RPMI8226 (cell line): ENCODE measurements at places on chromosomes 1 and 21.

- DNase-seq = no peak
Measured at GRCh38 chr1:43711524-43712386, 4.4 kb downstream of the ST3GAL3 start.

- DNase-seq = peak; percentile 11
Measured at GRCh38 chr1:207876131-207876530, 34.8 kb downstream of the CD34 start.

GRCh38 chr1:231139125-231139649 is 22.7 kb upstream of the TRIM67 start:
- DNase-seq = no peak

GRCh38 chr1:4058706-4059105 is 158.6 kb upstream of the C1orf174 start:
- no peak for DNase-seq

DNA sequence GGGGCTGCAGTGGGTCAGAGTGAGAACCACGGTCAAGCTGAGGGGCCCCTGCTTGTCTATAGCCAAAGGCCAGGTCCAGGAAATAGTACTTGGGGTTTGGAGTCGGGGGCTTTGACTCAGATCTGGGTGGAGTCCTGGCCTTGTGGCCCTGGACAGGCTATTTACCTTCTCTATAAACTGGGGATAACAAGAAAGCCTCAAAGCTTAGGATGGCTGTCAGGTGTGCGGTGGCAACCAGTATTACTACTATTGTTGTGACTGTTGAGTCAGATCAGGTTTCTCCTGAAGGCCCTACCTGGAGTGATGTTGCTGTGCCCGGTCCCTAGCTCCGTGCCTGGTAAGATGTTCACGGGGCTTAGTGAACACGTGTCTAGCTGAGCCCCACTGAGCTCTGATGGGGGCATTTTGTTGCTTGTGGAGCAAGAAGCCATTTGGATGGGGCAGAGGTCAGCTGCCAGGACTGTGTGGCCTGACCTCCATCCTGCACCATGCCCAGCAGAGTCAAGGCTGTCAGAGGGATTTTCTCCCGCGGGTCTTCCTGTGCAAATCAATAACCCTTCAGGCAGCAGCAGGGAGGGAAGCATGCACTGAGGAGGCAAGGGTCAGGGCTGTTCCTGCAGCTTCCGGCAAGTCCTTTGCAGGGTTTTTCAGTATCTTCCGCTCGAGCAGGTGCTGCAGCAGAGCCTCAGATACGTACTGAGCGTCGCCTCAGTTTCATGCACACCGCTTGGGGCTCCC is 170.3 kb downstream of the CAMTA1 start:
- no peak for DNase-seq

DNA sequence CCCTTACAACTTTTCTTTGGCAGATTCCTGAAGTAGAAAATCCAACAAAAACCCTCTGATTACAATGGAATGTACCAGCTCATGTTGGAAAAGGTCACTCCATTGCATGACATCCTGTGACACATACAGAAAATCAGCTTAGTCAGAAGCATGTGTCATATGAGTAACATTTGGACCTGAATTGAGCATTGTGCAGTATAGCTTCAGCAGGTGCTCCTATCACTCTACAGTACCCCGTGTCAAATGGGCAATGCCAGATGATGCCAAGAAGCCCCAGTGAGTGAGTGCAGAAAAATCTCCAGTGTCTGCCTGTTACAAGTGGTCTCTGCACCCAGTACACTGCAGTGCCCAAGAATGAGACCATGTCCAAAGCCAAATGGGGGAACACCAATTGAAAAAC is 129.7 kb upstream of the RUNX1 start:
- DNase-seq = no peak

- DNase-seq = no peak
Measured at GRCh38 chr1:107563441-107563840, 401.5 kb downstream of the VAV3 start.

DNA sequence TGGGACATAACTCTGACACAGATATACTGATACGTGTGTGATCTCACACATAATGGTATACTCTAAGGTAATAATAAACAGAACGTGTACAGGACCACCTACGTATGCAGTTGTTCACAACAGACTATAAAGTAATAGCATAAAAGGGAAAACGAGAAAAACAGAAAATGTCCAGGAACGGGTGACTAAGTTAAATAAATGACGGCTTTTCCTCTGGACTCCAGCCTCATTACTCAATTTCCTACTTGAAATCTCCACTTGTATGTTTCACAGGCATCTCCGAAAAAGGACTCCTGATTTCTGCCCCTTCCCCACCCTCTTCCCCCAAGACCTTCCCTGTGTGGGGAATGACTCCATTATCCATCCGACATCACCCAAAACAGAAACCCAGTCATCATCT is 95.1 kb downstream of the JAK1 start:
- DNase-seq = no peak

DNA sequence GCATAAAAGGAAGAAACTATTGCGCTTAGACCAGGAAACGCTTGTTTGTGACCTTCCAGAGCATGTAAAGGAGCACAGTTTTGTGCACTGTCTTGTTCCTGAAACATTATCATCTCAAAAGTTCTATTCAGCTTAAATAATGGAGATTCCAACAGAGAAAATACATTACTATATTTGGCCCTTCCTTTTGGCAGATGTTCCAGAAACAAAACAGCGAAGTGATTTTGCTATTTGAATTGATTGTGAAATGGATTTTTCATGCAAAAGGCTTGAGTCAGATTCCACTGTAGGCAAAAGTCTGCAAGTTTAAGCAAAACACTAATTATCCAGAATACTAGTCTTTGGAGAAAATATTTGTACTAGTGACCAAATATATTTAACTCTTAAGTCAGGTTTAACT is 80.3 kb upstream of the PTBP2 start:
- no peak for DNase-seq

DNA sequence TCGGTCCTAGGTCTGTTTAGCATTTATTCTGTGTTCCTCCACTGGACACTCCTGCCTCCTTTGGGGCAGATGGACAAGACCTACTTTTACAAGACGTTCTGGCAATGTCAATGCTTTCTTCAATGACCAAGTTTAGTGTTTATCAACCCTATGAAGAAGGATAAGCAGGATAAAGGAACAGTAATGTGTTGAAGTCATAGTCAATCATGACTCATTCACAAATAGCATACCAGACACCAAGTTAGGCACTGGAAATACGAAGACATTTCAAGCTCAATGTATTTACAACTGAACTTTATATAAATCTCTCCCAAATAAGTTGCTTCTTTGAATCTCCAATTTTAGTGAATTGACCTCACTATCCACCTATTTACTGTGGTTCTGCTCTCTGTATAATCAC is 4.8 kb upstream of the SLC35D1 start:
- no peak for DNase-seq

DNA sequence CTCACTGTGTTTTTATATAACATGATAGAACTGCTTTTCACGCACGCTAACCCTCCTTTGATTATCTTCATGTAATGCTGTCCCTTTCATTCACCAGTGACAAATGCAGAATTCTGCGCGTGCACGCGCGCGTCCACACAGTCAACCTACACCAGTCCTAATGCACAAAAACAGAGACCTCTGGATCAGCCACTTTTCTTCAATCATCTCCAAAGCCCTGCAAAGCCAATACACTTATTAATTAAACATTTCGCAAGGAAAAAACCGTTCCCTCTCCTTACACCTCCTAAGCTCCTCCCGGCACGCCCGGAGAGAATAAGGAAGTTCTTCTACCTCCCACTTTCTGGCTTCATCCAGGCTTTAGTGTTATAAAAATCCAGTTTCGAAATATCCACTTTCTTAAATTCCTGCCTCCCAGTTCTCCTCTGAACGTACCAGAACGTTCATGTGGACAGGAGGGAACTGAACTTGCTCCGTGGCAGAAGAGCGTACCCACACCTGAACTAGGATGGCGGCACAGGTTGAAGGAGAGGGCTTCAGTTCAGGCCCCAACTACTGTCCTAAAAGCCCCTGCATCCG is 4.6 kb downstream of the LMX1A start:
- no peak for DNase-seq

- no peak for DNase-seq
Measured at GRCh38 chr1:112625696-112626095, 6.1 kb downstream of the CAPZA1 start.

- DNase-seq = no peak
Measured at GRCh38 chr1:244005455-244005854, 45.6 kb upstream of the ZBTB18 start.

- no peak for DNase-seq
Measured at GRCh38 chr21:25175938-25176337, 431.3 kb downstream of the MRPL39 start.

DNA sequence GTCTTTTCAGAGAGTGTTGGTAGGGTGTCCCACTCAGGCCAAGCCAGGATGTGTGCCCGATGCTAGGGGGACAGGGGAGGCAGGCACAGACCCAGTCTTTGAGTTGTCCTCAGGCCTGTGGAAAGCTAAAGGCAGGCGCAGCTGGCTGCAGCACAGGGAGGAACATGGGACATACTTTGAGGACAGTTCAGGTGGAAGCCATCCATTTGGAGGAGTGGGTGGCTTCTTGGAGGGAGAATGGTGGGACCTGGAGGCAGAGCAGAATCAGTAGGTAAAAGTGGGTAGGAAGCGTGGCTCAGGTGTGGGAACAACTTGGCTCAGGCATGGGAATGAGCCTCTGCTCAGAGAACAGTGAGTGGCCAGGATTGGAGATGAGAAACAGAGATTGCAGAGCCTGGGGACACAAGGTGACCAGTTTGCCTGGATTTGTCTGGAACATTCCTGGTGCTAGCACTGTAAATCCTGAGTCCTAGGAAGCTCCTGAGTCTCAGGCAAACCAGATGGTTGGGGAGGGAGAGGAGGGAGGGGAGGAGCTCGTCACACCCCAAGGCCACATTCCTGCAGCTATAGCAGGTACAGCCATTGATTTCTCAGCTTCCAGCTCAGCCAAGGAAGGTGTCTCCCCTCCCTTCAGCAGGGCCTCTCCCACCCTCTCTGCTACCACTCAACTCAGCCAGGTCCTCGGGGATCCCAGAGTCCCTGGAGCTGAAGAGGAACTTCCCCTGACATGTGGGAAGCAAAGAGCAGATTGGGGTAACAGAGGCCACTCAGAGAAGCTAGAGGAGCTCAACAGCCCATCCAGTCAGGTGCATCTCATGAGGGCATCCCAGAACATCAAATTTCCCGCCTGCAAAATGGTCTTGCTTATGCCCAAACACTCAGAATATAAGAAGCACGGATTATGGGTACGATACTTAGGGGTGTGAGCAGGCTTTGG is 65.2 kb upstream of the TINAGL1 start:
- no peak for DNase-seq

DNA sequence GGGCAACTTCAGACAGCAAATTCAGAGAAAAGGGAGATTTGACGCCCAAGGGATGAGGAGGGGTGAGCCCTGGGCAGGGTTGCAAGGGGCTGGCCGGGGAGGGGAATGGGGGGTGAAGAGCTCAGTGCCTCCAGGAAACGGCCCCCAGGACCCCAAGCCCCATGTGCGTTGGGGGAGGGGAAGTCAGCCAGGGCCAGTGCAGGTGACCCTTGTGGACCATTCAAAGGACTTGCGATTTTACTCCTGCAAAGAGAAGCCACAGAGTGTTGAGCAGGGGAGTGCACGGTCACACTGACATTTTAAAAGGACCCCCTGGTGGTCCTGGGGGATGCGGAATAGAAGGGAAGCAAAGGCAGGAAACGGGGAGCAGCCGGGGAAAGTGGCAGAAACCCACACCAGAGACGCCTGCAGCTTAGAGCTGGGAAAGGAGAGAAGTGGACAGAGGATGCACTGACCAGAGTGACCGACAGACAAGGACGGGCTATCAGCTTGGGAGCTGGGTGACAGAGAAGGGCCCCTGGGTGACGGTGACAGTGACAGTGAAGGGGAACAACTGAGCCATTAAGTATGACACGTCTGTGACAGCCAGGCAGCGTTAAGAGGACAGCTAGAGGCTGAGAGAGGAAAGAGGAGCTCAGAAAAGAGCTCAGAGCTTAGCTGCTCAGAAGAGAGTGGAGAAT is 54.0 kb upstream of the TMEM51 start:
- DNase-seq = no peak

- no peak for DNase-seq
Measured at GRCh38 chr21:44773291-44773932, 28.2 kb downstream of the UBE2G2 start.

- DNase-seq = peak; percentile 92
Measured at GRCh38 chr1:8026153-8026975, at the start of gene ERRFI1. Gene ERRFI1 (minus strand): TSS chr1:8026309. CDS start chr1:8015619, 10,690 bp downstream.

- no peak for DNase-seq
Measured at GRCh38 chr1:214337511-214337910, 56.6 kb downstream of the SMYD2 start.

DNA sequence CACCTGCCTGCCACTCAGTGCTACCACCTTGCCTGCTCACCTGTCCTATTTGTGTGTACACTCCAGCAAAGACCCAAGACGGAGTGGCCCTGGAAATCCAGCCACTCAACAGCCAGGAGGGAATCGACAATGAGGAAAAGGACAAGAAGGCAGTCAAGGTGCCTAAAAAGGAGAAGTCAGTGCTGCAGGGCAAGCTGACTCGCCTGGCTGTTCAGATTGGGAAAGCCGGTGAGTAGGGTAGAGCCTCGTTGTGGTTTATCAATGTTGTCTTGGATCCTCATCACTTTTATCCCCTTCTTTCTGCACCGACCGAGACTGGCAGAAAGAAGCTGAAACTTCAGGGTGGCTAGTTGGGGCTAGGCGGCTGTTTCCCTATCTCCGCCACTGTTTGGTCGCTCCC is 61.4 kb upstream of the LAX1 start:
- no peak for DNase-seq

- no peak for DNase-seq
Measured at GRCh38 chr1:26730695-26731094, 34.9 kb downstream of the ARID1A start.

- peak; percentile 51 for DNase-seq
Measured at GRCh38 chr1:17393230-17393629, 21.2 kb downstream of the PADI6 start.

- DNase-seq = no peak
Measured at GRCh38 chr1:178238722-178239510, 145.0 kb downstream of the RASAL2 start.

GRCh38 chr1:21573971-21574465 is 64.8 kb downstream of the ALPL start:
- peak; percentile 87 for DNase-seq

GRCh38 chr1:99786751-99787501 is 20.5 kb upstream of the FRRS1 start:
- DNase-seq = peak; percentile 32

DNA sequence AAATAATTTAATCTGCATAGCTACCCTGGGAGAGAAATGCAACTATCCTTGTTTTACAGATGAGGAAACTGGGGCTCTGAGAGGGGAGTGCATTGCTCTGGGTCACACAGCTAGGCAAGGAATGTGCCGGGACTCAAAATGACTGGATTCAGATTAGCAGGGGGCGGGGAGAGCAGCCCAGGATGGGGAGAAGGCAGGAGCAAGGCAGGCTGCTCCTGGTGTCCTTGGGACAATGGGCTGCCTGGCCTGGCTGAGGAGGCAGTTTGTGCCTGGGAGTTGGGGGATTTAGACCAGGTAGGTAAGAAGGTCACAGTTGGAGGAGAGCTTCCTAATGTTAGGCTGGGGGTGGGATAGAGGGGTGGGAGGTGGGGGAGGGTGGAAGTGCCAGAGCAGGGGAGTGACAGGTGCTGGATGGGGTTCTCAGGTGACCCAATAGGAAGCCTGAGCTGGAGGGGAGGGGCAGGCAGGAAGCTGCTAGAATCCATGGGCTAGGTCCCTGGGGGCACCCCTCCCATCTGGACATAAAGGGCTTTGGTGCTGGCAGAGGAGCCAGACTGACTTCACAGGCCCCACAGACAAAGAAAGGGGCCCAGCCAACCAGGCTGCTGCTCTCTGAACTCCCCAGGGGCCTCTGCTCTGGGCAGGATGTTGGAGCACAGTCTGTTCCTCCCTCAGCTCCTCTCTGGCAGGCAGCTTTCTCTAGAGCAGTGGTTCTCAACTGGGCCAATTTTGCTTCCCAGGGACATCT is 29.0 kb downstream of the TRIM62 start:
- no peak for DNase-seq
